Activated CD8-positive, alpha-beta T cell treated with anti-CD3 and anti-CD28 coated beads, Interleukin-2, amount 10 ng/mL, durations not matched to agents 7 days and 5 days (primary cell): ENCODE measurements at places on chromosomes 7 and 10. TPM values are rescaled to one million over a fixed set of nuclear protein-coding genes. Genes with fewer than 3 reads are reported as not detected.

GRCh38 chr7:79304711-79305110 lies 148.8 kb downstream of the MAGI2 start:
- no peak for DNase-seq

GRCh38 chr10:89266721-89267453 lies 15.3 kb upstream of the LIPA start:
- no peak for DNase-seq

EPO gene
- total RNA-seq: not detected

UNCX gene
- not detected for total RNA-seq

DNA sequence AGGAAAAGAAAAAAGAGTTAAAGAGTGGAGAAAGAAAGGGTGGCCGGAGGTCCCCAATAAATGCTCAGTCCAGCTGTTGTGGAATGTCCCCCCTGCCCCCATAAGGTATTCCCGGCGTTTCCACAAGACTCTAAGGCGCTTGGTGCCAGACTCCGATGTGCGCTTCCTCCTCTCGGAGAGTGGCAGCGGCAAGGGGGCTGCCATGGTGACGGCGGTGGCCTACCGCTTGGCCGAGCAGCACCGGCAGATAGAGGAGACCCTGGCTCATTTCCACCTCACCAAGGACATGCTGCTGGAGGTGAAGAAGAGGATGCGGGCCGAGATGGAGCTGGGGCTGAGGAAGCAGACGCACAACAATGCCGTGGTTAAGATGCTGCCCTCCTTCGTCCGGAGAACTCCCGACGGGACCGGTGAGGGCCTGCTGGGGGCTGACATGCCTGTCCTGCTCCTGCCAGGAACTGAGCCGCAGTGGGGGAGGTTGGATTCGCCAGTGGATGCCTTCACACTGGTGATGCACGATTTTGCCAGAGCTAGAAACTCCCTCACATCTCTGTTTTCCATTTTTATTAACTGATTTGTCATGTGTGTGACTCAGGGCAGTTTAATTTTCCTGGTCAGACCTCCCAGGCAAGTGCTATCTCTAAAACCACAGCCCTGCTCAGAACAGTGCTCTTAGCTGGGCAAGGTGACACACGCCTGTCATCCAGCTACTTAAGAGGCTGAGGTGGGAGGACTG lies 34.2 kb downstream of the TACR2 start:
- no peak for DNase-seq

GRCh38 chr10:75269605-75270004 lies 33.8 kb upstream of the COMTD1 start:
- no peak for DNase-seq

PTF1A gene
- total RNA-seq: not detected

DNA sequence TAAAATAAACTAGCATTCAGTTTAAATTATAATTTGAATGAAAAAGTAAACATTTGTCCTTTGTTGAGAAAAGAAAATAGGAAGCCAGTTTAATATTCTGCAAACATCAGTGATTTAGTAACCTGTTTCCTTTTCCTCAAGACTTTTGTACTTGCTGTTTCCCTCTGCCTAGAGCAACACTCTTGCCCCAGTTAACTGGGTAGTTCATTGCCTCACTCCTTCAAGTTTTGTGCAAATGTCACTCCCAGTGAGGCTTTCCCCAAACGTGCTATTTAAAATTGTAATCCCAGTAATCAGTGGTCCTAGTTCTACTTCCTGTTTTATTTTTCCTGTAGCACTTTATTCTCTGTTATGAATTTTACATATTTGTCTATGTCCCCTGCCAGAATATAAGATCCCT lies 23.8 kb downstream of the DLD start:
- DNase-seq: no peak

GRCh38 chr10:103102195-103102594 lies 90.9 kb downstream of the NT5C2 start:
- DNase-seq: no peak

ACSL5 gene
- 53.1 TPM for total RNA-seq

DNA sequence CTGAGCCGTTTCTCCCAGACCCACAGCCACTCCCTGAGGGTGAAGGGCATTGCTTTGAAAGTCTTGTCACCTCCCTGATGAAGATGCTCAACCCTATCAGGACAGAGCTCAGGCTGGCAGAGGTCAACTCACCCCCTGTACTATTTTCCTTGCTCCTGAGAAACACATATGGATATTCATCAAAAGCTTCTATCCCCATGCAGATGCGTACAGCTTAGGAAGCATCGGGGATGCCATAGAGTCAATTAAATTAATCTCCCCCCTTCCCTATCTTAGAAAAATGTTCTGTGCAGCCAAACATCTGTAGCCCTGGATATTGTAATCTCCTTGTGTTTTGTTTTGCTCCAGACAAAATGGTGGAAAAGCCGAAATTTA lies 67.2 kb downstream of the EMX2 start:
- no peak for DNase-seq

GIMAP1 gene
- 19.0 TPM for total RNA-seq

GRCh38 chr7:3710122-3710521 lies 409.1 kb downstream of the SDK1 start:
- no peak for DNase-seq

DNA sequence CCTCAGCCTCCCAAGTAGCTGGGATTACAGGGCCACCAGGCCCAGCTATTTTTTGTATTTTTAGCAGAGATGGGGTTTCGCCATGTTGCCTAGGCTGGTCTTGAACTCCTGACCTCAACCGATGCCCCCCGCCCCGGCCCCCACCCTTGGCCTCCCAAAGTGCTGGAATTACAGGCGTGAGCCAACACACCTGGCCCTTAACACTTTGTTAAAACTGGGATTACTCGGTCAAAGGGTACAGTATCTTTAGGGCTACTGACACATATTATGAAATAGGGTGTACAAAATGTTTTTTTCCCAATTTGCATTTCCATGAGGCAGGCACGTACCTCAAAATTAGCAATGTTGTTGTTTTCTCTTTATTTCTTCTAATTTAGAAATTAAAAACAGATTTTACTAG lies 11.5 kb downstream of the NUDT5 start:
- DNase-seq: no peak

GRCh38 chr10:61464461-61465170 lies 11.4 kb upstream of the TMEM26 start:
- DNase-seq: no peak

GRCh38 chr10:116721547-116722392 lies 20.6 kb downstream of the HSPA12A start:
- DNase-seq: no peak

PTN gene
- not detected for total RNA-seq

GRCh38 chr7:29988424-29989256 lies 961 bp downstream of the SCRN1 start:
- DNase-seq: peak; percentile 43

DNA sequence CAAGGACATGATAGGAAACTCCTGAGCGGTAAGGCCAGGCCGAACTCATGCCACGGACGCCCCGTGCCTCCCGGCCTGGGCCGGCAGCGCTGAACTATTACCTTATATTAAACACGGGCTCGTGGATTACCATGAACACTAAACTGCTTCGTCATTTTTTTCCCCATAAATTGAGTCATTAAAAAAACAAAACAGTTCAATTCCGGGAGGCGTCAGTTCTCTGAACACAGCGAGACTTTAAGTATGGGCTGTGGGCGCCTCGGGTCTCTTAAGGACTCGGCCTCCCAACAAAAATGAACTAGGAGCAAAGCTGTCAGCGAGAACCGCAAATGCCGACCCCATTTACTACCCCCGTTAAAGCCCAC lies 519 bp downstream of the PITRM1 start:
- no peak for DNase-seq

DNA sequence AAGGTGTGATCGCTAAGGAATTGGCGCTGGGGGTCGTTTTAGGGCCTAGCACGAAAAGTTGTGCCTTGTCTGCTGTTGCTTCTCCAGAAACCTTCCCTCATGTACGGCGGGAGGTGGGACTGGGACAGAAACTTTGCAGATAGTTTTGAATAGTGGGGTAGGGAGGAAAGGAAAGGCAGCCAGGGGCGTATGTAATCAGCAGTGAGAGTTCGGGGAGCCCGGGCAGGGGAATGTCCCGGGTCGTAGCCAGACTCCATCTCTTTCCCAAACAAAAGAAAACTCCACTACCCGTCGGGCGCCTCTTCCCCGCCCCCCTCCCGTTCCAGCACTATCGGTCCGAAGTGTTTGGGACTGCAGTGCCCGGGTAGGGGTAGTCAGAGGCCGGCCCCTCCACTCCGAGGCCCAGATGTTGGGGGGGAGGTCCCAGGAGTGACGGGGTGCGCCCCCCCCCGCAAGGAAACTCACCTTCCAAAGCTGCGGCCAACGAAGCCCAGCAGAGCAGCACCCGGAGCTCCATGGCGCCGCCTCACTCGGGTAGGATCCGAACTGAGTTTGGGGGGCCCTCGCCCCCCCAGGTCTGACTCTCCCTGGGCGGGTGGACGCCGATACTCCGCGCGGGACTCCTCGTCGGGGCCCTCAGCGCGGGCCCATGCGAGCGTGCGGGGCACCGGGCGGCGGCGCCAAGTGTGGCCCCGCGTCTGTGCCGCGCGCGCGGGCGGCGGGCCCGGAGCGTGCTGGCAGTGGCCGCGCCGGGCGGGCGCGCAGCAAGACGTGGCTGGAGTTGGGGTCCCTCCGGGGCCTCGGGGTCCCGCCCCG lies 601 bp downstream of the EPHB4 start:
- DNase-seq: no peak

GRCh38 chr10:89171263-89171872 lies 35.7 kb downstream of the CH25H start:
- no peak for DNase-seq

PCBD1 gene
- 28.6 TPM for total RNA-seq

GRCh38 chr10:88793712-88794299 lies 8.7 kb upstream of the LIPM start:
- DNase-seq: no peak

DNA sequence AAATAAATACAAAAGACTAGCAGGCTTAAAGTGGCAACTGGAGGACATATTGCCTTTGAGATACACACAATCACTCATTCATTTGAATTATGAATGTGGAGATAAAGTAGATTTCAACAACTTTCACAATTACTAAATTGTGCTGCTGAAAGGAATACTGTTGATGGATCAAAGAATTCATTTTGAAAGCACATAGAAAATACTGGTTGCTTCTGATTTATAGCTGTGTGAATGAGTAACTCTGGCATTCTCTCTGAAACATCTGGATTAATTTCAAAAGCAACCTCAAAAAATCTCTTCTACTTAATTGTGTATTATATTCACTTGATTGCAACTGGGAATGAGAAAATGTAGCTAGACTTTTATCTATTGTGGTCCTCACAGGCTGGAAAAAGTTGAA lies 397.6 kb downstream of the THSD7A start:
- DNase-seq: no peak

- no peak for DNase-seq
These were observed 83.7 kb upstream of the EFCAB10 start for GRCh38 chr7:105664816-105665525.

MSS51 gene
- 2.9 TPM for total RNA-seq

GRCh38 chr7:141142058-141142457 lies 68.2 kb downstream of the TMEM178B start:
- DNase-seq: no peak

DNA sequence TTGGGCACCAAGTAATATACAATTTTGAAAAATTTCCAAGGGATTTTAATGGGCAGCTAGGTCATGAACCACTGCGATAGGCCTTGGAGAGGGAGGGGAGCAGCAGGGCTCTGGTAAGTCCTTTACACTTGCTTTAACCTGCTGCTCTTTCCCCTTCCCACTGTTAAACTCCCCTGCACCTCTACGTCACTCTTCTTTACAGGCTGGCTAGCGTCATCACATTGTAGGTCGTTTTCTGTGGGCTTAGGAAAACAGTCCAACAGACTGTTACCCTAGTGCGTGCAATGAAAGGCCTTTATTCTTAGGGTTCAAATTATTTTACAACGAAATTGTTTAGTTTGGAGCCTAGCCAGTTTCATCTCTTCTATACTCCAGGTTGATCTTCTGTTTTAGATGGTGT lies 235.7 kb downstream of the AUTS2 start:
- DNase-seq: no peak

DNA sequence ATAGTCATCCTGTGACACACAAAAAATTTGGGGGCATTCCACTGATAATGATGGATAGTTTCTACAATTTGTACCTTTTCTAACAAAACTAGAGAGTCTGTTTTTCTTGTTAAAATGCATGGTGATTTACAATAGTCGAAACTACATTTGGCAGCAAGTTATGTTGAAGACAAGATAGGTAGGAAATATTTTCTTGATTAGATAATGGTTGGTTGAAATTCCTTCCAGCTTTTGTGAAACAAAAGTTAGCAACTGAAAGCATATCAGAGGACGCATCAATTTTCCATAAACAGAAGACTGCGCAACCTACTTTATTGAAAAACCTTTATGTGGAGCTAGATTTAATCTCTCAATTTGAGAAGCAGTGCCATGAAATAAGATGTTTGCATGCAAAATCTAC lies 155.8 kb upstream of the GLI3 start:
- no peak for DNase-seq

DNA sequence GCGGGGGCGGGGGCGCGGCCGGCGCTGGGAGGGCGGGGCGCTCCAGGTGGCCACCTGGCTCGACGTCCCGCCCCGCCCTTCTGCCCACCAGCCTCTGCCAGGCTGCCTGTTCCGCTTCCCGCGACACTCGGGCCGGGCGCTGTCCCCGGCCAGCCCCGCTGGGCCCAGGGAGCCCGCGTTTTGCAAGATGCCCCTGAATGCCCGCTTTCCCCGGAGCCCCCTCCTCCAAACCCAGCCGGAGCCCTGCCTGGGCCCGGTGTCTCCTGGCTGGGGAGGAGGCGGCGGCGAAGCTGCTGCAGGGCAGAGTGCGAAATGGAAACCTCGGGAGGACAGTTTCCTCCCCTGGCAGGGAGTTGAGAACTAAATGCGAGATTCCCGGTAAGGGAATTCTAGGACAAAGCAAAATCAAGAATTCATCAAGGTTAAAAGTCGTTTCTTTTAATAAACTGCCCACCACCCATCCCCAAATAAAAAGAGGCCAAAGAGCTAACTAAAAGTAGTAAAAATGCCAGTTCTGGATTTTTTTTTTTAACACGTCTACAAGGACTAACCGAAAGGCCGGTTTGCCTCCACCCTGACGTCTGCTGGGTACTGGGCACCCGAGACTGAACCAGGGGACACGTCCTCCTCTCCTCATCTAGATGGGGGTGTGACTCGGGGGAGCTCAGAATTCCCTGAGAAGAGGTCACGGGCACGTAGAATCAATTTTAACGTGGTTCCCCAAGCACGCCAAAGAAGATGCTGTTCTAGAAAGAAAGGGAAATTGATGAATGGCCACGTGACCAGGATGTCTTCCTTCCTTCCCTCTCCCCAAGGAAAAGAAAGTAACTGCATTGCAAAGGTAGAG lies 200.4 kb upstream of the NFE2L3 start:
- DNase-seq: no peak

DNA sequence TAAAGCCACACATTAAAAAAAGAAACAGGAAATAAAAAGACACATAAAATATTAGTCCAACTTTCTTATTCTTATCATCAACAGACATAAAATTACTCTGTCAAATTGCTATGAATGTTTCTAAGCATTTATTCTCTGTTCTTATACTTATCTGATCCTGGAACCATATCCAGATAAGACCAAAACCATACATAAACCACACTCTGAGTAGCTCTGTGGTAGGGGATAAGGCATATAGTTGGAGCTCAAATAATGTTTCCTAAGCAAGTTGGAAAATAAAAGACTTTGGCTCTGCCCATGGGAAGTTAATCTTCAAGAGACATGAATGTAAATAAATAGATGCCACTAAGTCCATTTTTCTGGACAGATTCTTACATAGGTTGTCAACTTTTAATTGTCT lies 103.1 kb upstream of the PLXDC2 start:
- no peak for DNase-seq

- no peak for DNase-seq
These were observed 81.8 kb downstream of the SPAG6 start for GRCh38 chr10:22427101-22427500.

- DNase-seq: no peak
These were observed 89.5 kb downstream of the ALOX5 start for GRCh38 chr10:45463244-45464116.

LOXL4 gene
- total RNA-seq: not detected
